ENCODE measurements at places on chromosomes 12 and 14. TPM values are rescaled to one million over a fixed set of nuclear protein-coding genes. Genes with fewer than 3 reads are reported as not detected.

DNA sequence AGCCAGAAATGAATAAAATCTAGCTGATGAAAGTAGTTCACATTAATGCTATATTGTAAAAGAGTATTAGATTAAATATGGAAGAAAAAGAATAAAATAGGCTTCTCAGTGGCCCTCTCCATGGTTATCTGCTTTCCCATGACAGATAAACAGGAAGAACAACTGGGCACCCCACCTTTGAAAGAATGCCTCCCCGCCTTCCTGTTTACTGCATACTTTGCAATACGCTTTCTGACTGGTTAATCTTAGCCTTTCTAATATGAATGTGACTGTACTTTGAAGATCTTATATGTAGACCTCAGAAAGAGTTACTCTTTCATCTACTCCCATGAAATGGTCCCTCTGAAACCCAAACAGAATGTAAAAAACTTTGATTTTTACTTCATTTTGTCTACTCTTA lies 34.1 kb upstream of the DAAM1 start:
- no peaks in the 10 kb centered on the region for H3K36me3 ChIP-seq
- H3K4me1 ChIP-seq, result peaks cover 7% of the 10 kb centered on the region
- DNase-seq, result no peak
- H3K27ac ChIP-seq, result no peak overlapping the region
- no peaks in the 10 kb centered on the region for H3K27me3 ChIP-seq

Gene RAD51B
- total RNA-seq, result 31.6 TPM

- no peak overlapping the region for H3K27ac ChIP-seq
- DNase-seq, result no peak
- H3K36me3 ChIP-seq, result no peaks in the 10 kb centered on the region
- no peak overlapping the region for H3K4me3 ChIP-seq
- peaks cover 9% of the 10 kb centered on the region for H3K27me3 ChIP-seq
Measured at GRCh38 chr14:103027451-103027850, 29.9 kb downstream of the CDC42BPB start.

DNA sequence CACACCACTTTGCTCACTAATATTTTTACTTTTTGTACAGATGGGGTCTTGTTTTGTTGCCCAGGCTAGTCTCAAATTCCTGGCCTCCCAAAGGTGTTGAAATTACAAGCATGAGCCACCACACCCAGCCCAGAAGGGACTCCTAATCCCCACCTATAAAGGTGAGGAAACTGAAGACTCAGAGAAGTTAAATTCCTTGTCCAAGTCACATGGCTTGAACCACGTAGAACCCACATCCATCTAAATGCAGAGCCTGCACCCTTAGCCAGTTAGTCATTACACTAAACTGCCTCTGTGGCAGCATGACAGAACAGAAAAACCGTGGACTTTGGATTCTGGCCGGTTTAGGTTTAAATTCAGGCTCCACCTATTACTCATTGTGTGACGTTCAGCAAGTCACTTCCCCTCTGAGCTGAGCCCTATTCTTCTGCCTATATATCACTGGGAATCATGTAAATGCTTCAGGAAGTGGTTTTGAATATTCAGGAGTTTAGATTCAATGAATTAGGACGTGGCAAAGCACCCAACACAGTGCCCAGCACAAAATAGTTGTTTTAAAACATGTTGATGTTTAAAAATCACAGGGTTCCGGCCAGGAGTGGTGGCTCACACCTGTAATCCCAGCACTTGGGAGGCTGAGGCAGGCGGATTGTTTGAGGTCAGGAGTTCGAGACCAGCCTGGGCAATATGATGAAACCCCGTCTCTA lies 3.0 kb upstream of the CORO1C start:
- no peaks in the 10 kb centered on the region for H3K36me3 ChIP-seq
- H3K27me3 ChIP-seq, result no peaks in the 10 kb centered on the region
- no peak for DNase-seq
- H3K4me1 ChIP-seq, result peaks cover 26% of the 10 kb centered on the region
- H3K27ac ChIP-seq, result no peak overlapping the region

GRCh38 chr12:22684140-22685118 lies 59.5 kb downstream of the ETNK1 start:
- no peaks in the 10 kb centered on the region for H3K27me3 ChIP-seq
- H3K4me1 ChIP-seq, result peaks cover 14% of the 10 kb centered on the region
- H3K36me3 ChIP-seq, result peaks cover 21% of the 10 kb centered on the region
- no peak overlapping the region for H3K27ac ChIP-seq

GRCh38 chr12:118853634-118854033 lies 127.7 kb upstream of the SRRM4 start:
- no peaks in the 10 kb centered on the region for H3K36me3 ChIP-seq
- H3K27ac ChIP-seq, result no peak overlapping the region
- no peaks in the 10 kb centered on the region for H3K4me1 ChIP-seq
- DNase-seq, result peak; percentile 3
- H3K27me3 ChIP-seq, result peaks cover 4% of the 10 kb centered on the region

DNA sequence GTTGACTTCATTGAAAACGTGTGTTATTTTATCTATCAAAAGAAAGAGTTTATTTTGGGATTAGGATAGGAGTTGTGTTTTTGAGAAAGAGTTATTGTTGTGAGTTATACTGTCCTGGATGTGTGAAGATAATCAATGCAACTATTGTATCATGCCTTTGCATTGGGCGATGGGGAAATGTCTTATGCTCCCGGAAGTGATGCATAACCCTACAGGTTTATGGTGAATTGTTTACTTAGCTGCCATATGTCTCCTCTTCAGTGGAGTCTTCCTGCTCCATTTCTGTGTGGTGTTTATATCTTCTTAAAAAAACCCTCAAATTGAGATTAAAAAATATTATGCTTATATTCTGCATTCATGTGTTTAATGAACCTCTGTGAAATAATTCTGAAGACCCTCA lies 6.5 kb downstream of the PDE3A start:
- no peak overlapping the region for H3K27ac ChIP-seq
- no peaks in the 10 kb centered on the region for H3K36me3 ChIP-seq
- DNase-seq, result no peak

DNA sequence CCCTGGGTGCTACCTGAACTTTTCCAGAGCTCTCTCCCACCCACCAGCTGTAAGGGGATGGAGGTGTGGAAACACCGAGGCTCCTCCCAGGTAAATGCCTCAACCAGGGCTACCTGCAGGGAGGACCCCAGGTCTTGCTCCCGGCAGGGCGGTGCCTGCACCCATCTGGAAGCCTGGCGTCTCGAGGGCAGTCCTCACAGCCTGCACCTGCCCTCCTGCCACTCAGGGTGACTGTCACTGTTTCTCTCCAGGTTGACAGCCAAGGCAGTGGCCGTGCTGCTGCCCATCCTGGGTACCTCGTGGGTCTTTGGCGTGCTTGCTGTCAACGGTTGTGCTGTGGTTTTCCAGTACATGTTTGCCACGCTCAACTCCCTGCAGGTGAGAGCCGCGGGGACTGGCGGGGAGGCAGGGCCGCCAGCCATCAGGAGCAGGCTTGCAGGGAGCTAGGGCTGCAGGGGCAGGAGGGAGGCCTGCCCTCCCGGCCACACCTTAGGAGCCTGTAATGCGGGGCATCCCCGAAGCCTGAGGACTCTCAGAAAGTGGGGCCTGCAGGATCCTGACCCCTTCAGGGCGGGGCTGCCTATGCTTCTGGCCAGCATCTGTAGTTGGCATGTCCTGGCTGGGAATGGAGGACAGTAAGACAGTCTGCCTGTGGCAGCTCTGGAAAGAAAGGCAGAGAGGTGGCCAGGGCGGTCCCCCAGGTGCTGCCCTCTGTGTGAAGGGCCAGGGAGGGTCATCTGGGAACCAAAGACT lies 182.3 kb downstream of the ADGRD1 start:
- no peaks in the 10 kb centered on the region for H3K36me3 ChIP-seq
- H3K27ac ChIP-seq, result no peak overlapping the region
- DNase-seq, result no peak

DNA sequence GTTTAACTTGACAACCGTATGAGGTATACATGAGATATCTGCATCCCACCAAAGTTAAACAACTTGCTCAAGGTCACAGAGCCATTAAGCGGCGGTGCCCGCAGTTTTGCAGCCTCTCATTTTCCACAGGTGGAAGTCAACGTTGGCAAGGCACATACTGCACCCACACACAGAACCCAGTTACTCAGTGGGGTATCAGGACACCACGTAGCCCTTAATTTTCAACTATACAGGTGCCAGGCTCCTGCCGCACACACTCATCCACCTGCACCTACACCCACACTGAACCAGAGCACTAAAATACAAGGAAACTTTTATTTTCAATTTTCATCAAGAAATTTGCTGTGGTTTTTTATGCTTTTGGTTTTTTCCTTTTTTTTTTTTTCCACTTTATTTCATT lies 1.7 kb upstream of the NOP2 start:
- H3K4me1 ChIP-seq, result peaks cover 45% of the 10 kb centered on the region
- peak overlapping the region; percentile 100 for H3K4me3 ChIP-seq
- H3K27ac ChIP-seq, result peak overlapping the region; percentile 64
- H3K27me3 ChIP-seq, result peaks cover 4% of the 10 kb centered on the region
- H3K36me3 ChIP-seq, result peaks cover 43% of the 10 kb centered on the region
- DNase-seq, result no peak

DNA sequence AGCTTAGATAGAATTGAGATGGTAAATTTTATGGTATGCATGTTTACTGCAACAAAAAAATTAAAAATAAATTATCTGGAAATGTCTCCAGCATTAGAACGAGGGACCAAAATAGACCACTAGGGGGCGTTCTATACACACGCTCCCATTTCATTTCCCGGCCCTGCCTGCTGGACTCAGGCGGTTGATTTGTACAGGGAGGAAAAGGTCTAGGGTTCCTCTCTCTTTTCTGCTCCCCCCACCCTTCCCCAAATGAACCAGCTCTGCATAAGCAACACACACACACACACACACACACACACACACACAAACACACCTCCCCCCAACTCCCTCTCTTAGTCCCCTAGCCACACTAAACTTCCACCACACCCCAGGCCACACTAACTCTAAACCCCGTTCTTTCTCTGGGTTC lies 7.8 kb upstream of the DTX1 start:
- peaks cover 4% of the 10 kb centered on the region for H3K4me1 ChIP-seq
- no peak overlapping the region for H3K4me3 ChIP-seq
- no peak overlapping the region for H3K27ac ChIP-seq
- peak; percentile 50 for DNase-seq

DNA sequence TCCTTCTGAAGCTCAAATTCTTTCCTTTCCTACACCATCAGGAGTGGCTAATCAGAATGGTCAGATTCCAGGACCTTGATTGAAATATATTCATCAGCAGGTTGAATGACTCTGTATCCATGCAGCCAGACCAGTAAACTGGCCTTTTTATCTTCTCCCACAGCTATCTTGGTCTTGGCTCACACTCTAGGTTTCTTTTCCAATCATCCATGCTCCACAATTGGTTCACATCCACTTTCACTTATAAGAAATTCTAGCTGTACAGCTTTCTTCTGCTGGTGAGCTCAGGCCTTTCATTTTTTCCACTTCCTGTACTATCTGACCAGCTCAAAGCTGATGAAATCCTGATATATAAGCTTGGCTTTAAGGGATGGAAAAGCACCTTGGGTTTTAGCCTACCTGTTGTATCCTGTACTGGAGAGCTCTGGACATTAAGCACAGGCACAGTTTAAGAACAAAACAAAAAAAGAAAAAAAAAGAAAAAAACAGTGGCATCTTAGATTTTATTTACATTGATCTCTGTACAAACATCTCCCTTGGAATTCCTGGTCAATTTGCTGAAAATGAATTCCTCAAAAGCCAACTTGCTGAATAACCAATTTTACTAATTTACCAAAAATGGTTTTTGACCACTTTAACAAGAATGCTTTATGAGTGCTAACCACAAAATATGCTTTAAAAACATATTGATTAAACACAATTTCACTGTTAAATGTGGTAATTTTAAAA lies 91.6 kb upstream of the PAWR start:
- H3K36me3 ChIP-seq, result peaks cover 7% of the 10 kb centered on the region
- peaks cover 7% of the 10 kb centered on the region for H3K4me1 ChIP-seq
- peak overlapping the region; percentile 81 for H3K27ac ChIP-seq
- no peak overlapping the region for H3K4me3 ChIP-seq

Gene SIRT4
- total RNA-seq, result 2.1 TPM

Data from activated naive CD8-positive, alpha-beta T cell treated with anti-CD3 and anti-CD28 coated beads for 36 hours (primary cell).